Stimulated activated CD4-positive, alpha-beta T cell treated with anti-CD3 and anti-CD28 coated beads, Interleukin-15, amount 100 ng/mL, for 1 hour (primary cell): ENCODE measurements at places on chromosomes 2 and 18.

DNA sequence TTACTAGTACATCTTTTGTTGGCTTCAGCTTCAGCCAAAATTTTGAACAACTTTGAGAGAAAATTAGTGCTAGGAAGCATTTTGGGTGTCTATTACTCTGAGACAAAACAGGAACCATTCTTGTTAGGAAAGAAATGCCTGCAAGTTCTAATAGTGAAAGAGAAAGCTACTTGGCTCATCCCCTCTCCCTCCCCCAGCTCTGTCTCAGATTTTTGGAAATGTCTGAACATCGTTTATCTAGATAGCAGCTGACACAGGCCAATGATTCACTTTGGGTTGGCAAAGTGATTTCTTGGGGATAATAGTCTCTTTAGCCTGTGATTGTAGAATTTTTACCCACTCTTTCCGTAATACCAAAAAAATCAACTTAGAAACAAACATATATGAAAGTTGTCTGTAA, 42.3 kb upstream of the PTPRM start:
- no peak for DNase-seq

- DNase-seq, result no peak
Measured at GRCh38 chr2:189505492-189505891, 64.2 kb downstream of the WDR75 start.

GRCh38 chr2:50538147-50538546, 493.8 kb downstream of the NRXN1 start:
- no peak for DNase-seq

DNA sequence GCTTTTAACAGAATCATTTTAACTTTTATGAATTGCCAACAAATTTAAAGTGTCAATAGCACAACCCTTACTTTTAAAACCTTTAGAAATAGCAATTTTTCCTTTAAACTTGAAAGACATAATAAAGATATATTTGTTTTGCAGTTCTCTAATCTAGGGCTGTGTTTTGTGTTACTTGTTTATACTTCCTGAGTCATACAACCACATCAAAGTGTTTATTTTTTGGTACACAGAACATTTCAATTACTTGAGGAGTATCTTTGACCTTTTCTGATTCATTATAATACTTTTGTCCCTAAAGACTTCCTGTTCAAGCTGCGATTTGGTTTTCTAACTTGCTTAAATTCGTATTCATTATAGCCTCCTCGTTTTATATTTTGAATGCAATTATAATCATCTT, 21.8 kb downstream of the TYW5 start:
- DNase-seq, result no peak
